Left lobe of liver (tissue), 2 donors: ENCODE measurements at places on chromosomes 11 and 22. TPM values are rescaled to one million over a fixed set of nuclear protein-coding genes. Genes with fewer than 3 reads are reported as not detected.

OR5B21 gene
- not detected for total RNA-seq

LMNTD2 gene
- 13.4 TPM for total RNA-seq

- DNase-seq = no peak
Observed at GRCh38 chr11:110032259-110032658, 60.9 kb upstream of the ZC3H12C start.

GRCh38 chr11:62816557-62816956, 11.3 kb upstream of the NXF1 start:
- no peak for DNase-seq

DNA sequence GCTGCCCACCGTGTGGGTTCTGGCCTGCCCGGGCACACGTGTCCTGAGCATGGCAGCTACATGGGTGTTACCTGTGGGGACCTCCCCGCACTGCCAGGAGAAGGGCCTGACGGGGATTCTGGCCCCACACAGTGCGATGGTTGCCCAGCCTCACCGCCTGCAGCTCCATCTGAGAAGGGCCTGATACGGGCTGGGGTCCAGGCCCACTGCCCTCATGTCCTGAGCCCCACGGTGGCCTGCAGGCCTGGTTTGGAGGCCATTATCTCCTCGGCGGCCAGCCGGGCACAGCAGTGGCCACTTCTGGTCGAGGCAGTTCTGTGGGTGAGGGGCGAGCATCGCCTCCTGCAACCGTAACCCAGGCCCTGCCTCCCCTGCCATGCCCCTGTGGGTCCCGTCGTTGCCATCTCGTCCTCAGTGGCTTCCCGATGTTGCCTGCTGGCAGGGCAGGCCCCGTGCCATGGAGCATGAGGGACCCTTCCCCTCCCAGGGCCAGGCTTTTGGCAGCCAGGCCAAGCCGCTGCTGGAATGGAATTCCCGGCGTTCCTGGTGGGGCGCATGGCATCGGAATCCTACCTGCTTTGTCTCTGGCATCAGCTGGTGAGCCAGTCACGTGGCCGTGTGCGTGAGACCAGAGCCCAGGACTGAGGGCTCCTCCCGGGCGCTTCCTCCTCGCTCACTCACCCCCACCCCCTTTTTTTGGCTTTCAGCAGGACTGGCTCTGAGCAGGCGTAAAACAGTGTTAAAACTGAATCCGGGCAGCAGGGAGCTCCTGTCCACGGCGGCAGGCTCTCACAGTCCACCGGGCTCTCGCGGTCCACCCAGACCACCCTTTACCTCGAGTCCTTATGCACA, 71.9 kb upstream of the PPARA start:
- peak; percentile 77 for DNase-seq

DNA sequence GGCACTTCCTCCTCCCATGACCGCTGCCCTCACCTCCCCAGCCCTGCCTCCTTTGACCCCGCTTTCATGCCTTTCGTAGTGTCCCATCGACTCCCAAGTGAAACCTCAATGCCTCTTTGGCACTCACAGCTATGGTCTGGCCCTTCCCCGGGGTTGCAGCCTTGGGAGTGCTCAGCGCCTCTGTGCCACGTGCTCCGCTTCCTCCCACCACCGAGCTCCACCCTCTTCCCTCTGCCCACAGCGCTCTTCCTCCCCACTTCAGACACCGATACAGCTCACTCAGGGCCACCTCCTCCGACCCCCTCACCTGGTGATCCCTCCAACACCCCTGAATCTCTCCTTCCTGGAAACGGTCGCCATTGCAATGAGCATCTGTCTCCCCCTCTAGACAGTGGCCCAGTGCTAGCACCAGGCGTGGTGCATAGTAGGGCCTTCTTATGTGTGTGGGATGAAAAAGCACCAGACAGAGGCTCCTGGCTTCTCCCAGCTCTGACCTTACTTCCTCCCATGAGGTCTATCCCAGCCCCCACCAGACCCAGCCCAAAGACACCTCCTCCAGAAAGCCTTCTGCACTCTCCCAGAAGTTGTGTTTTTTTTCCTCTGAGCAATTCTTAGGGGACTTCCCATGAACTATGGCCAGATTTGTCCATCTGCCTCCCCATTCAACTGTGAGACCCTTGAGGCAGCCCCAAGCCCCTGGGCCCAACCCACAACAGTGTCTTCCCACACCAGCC, 16.4 kb upstream of the SCGB1A1 start:
- DNase-seq = no peak

- DNase-seq = no peak
Observed at GRCh38 chr11:5937868-5938602, 4.0 kb upstream of the OR56A3 start.

- DNase-seq = no peak
Observed at GRCh38 chr11:56307836-56308235, 7.1 kb upstream of the OR8K3 start.

GRCh38 chr11:62921201-62921572, at the start of gene CHRM1:
Gene CHRM1, minus strand, starts transcription at chr11:62921363. Its CDS starts 10,263 bp downstream, at chr11:62911100.
- DNase-seq = no peak

CNGA4 gene
- total RNA-seq = not detected

SYT12 gene
- total RNA-seq = 4.8 TPM

LRRC32 gene
- 10.5 TPM for total RNA-seq

- no peak for DNase-seq
Observed at GRCh38 chr11:120198787-120199469, 11.9 kb upstream of the OAF start.

DNA sequence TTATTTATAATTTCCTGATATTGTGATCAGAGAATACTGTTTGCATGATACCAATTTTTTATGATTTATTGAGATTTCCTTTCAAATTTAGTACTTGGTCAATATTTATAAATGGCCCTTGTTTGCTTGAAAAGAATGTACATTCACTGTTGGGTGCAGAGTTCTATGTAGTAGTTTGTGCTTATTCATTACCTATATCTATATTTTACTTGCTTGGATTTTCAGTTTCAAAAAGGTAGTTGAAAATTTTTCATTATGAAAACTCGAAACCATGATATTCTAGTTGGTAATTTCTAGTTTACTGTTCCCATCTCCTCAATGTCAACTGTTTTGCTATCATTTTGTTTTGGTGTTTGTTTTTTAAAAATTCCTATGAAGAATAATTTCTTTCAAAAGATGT, 155.7 kb downstream of the AASDHPPT start:
- no peak for DNase-seq

DNA sequence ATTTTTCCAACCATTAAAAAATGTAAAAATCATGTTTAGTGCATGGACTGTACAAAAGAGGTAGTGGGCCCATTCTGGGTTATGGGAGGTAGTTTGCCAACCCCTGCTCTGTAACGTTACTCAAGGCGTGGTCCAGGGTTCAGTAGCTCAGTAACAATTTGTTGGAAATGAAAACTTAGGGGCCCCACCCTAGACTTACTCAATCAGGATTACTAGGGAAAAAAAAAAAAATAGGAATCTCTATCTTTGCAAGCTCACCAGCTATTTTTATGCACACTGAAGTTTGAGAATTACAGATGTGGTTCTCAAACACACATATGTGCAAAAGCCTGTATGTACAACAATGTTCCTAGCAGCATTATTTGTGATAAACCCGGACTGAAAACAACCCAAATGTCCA, 17.3 kb upstream of the LMO2 start:
- DNase-seq = no peak

DNA sequence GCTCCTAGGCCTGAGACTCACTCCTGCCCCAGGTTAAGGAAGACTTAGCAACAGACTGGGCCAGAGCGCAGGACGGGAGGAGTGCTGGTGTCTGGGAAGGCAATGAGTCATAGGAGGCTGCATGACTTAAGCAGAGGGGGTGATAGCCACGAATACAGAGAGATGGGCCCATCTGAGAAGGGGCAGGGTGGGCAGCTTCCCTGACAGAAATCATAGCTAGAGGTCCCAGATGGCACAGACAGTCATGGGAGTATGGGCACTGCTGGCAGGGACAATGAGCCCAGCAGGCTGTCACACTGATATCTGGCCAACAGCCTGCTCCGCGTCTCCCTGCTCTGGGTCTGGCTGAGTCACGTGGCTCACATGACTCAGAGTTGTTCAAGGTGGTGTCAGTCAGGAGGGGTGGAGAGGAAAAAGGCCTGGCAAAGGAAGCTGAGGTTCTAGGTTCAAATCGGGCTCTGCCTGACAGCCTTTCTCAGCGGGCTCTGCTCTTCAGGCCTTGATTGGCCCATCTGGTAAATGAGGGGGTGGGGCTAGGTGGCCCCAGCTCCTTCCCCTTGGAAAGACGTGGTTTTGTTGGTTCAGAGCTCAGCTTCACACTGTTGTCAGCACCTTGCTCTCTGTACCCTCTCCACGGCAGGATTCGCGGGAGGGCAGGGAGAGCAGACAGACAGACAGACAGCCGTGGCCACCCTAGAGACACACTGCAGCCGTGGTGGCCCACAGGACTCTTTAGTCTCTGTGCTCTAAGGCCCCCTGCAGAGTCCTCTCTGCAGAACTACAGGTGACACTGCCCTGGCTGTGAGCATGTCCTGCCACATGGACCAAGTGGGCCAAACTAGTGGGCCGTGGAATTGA, 47.8 kb downstream of the DBX1 start:
- DNase-seq = no peak

DNA sequence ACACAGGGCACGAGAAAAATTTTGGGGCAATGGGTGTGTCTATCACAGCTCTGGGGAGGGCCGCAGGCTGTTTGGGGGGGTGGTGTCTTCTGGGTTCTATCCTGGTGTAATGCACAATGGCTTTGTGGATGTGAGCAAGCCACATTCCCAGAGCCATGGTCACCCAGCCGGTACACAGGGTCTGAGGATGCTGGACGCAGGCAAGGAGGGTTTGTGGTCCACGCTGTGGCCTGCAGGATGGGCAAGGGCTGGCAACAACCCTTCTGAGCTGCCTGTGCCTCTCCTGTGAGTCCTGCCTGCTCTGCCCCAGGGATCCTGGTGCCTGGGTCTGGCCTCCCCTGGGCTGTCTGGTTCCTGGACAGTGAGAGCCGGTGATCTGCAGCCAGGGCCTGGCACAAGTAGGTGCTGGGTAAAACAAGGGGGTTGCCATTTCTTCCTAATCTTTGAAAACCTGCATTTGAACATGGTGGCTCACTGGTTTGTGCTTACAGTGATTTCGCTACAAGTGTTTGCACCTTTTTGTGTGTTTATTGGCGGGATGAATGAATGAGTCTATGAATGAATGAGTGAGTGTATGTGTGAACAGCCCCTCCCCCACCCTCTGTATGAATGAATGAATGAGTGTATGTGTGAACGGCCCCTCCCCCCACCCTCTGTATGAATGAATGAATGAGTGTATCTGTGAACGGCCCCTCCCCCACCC, 4.4 kb upstream of the MRPL23 start:
- no peak for DNase-seq

- no peak for DNase-seq
Observed at GRCh38 chr11:107679255-107680024, 32.4 kb downstream of the SLN start.

- peak; percentile 90 for DNase-seq
Observed at GRCh38 chr22:41682033-41682807, 6.4 kb downstream of the SNU13 start.
